Suprapubic skin (tissue), 4 donors: ENCODE measurements at places on chromosomes 5 and 9.

DNA sequence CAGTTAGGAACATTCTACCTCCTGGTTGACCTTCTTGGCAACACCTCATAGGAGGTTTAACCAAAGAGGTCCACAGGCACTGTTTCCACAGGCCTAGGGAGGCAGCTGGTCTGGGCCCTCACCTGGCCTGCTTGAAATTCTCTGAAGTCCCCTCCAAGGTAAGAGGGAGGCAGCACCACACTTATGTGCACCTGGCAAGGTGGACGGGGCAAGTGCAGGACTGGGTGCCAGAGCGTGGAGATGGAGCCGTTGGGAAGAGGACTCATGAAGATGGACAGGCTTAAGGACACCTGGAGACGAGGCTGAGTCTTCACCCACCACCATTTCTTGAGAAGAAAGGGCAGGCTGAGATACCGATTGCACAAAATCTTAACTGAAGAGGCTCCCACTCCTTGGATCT lies 6.6 kb upstream of the BARHL1 start:
- no peak for DNase-seq

- no peak for DNase-seq
Measured at GRCh38 chr9:29212397-29213387, 1639.4 kb upstream of the C9orf72 start.

GRCh38 chr5:159040181-159040580 lies 59.5 kb downstream of the EBF1 start:
- DNase-seq: no peak

DNA sequence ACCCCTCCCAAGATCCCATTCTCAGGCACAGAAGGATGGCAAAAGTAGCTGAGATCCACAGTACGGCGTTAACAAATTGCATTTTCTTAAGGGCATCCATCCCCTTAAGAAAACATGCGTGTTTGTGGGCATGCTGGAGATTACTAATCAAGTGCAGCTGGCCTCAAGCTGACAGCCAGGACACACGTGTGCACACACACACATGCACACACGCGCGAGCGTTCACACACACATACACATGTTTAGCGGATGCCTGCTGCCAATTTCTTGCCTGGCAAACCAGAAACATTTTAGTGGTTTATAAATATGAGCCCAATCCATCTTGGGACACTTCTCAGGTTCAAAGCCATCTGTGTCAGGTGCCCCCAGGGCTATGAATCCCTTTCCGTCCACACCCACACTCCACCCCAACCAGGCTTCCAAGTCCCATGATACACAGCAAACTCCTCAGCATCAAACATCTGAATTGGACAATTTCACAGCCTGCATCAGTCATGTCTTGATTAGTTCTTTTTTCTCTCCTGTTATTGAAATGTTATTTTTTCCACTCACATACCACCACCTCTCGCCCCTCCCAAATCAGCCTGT lies 23.5 kb upstream of the SMIM23 start:
- DNase-seq: no peak

DNA sequence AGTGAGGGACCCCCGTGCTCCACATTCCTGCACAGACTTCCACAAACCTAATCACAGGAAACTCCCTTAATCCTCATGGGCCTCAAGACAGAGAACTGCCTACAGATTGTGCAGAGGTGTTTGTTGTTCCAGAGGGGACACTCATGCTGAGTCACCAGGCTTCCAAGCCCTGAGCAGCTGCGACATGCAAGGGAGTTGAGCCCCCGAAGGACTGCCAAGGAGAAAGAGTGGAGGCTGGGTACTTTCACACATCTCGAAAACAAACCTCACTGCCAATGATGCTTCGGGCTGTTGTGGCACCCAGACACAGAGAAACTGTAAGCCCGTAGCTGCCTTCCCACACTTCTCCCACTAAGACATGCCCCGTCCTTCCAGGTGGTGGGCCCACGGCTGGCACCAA lies 480.8 kb downstream of the CDH12 start:
- DNase-seq: no peak

DNA sequence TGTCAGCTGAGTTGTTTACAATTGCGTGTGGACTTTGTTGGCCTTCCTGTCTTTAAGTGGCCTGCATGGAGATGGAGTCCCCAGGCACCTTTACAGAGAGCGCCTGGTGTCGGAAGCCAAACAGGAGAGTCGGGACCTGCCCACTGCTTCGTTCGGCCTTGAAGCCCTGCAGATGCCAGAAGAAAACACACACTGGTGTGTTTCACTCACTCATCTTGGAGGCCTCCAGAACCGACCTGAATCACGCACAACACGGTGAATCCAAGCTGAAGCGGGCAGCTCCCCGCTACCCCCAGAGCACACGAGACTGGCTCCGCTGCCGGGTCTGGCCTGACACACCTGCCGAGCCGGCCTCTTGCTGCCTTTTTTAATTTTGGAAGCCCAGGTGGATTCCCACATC lies 419.4 kb upstream of the IRX4 start:
- peak; percentile 52 for DNase-seq

- no peak for DNase-seq
Measured at GRCh38 chr5:32278406-32278805, 34.3 kb downstream of the MTMR12 start.

DNA sequence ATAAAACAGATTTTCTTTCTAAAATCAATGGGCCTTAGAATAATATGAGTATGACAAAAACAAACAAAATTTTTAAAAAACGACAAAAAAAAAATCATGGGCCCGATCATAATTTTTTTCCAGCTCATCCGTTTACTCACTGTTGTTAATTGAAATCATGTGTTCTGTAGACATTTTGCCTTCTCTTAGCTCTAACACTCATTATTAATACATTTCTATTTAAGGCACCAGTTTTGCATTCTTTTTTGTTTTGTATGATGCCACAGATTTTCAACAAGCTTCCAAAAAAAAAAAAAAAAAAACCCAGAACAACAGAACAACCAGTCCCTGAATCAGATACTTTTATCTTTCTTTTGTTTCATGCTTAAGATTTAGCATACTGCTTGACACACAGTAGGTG lies 86.4 kb downstream of the PRLR start:
- no peak for DNase-seq

GRCh38 chr5:179221196-179221876 lies 123.9 kb downstream of the ADAMTS2 start:
- DNase-seq: no peak

GRCh38 chr9:71854811-71855210 lies 56.2 kb downstream of the ABHD17B start:
- DNase-seq: no peak

GRCh38 chr9:129381481-129381957 lies 203.5 kb upstream of the IER5L start:
- DNase-seq: peak; percentile 49

DNA sequence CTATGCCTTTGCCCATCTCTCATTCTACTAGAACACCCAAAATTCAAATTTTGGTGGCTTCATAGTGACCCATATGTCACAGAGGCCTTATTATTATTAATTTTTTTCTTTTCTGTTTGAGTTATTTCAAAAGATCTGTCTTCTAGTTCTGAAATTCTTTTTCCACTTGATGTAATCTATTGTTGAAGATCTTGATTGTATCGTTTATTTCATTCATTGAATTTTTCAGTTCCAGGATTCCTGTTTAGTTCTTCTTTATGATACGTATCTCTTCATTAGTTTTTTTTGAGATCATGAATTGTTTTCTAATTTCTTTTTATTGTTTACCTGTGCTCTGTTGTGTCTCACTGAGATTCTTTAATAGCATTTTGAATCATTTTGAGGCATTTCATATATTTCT lies 24.6 kb upstream of the APBA1 start:
- no peak for DNase-seq

- no peak for DNase-seq
Measured at GRCh38 chr9:110638381-110638954, 30.1 kb upstream of the MUSK start.

DNA sequence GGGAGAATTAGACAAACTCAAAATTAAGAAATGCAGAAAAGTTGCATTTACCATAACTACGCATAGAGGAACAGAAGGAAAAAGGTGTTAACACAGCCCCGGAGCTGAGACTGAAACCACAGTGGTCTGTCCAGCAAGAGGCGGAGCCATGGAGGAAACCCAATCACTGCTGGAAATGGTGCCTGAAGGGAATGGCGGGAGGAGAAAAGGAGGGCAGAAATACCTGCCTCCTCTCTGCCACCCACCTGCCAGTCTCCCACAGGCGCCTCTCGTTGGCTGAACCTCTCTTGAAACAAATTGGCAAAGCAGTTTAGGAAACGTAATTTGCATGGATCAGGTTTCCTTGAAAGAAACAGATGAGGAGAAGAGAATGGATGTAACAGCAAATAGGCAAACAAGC lies 9.7 kb upstream of the PRKACG start:
- no peak for DNase-seq

DNA sequence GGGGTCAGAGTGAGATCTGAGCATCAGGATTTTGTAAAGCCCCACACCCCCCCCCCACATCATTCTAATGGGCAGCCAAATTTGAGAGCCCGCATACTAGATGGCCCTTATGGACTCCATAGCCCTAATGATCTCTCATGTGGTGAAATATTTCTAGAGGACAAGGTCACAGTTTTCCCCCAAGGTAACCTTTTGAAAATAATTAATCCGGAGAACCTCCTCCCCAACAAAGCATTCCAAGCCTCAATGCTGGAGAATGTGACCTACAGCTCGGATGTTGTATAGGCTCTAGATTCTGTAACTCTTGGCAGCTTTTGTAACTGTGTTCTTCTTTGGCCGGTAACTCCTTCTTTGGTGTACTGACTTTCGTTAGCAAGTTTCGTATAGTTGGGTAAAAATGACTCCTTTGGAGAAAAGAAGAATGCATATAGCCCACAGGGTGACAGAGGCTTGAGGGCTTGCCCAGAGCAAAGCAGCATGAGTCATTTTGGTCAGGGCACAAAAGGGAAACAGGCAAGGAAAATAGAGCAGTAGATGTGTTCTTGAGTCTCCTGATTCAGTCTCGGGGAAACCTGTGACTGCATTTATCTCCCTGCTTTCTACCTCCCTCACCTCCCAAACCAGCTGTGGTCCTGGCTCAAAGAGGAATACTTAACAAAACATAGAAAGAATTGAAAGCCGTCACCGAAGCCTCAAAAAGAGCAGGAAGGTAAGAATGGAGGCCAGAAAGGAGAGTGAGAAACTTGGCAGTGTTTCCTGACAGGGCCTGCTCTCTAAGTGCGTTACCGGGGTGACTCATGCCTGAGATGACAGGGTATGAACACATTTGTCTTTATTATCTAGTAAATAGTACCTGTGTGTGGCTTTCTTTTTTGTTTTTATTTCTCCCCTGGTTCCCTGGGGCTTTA lies 6.6 kb upstream of the XPA start:
- no peak for DNase-seq

DNA sequence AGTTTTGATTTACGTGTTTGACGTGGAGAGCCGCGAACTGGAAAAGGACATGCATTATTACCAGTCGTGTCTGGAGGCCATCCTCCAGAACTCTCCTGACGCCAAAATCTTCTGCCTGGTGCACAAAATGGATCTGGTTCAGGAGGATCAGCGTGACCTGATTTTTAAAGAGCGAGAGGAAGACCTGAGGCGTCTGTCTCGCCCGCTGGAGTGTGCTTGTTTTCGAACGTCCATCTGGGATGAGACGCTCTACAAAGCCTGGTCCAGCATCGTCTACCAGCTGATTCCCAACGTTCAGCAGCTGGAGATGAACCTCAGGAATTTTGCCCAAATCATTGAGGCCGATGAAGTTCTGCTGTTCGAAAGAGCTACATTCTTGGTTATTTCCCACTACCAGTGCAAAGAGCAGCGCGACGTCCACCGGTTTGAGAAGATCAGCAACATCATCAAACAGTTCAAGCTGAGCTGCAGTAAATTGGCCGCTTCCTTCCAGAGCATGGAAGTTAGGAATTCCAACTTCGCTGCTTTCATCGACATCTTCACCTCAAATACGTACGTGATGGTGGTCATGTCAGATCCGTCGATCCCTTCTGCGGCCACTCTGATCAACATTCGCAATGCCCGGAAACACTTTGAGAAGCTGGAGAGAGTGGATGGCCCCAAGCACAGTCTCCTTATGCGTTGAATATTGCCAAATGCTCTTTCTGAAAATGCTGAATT lies 850 bp downstream of the RRAGA start:
- no peak for DNase-seq

GRCh38 chr5:9302218-9302617 lies 243.7 kb downstream of the SEMA5A start:
- no peak for DNase-seq

GRCh38 chr5:52748590-52748989 lies 39.1 kb upstream of the ITGA1 start:
- DNase-seq: no peak

DNA sequence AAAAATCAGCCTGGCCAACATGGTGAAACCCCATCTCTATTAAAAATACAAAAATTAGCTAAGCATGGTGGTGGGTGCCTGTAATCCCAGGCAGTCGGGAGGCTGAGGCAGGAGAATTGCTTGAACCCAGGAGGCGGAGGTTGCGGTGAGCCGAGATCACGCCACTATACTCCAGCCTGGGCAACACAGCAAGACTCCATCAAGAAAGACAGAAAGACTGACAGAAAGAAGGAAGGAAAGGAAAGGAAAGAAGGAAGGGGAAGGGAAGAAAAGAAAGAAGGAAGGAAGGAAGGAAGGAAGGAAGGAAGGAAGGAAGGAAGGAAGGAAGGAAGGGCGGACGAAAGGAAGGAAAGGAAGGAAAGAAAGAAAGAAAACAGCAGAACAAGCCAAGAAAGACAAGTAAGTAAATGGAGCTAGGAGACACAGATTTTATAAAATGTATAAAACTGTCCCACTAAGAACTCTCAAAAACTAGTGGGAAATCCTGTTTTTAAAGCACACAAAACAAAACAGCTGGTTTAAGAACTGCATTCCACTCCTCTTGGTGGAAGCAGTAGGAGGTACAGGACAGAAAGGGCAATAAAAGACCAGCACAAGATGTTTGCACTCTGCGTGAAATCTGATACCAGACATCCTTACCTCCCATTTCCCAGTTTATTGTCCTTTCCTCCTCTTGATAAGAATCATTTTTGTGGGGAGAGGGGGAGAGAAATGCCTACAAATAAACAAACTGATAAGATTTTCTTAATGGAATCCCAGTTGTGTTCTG lies 46.7 kb downstream of the MYO10 start:
- no peak for DNase-seq

DNA sequence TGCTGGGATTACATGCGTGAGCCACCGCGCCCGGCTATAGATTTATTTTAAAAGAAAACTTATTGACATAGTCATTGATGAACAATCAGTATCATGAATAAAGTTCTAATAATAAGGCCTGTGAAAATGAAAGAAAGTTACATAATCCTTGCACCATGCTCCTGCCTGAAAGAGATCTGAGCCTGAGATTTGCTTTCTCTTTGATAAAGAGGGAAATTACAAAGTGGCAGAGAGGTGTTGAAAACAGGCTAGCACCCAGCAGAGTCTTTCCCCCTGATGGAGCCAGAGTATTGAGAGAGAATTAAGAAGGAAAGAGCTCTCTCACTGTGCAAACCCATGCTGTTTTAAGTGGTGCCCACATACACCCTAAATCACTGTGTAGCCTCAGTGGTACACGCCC lies 37.2 kb downstream of the SLC6A7 start:
- DNase-seq: no peak

DNA sequence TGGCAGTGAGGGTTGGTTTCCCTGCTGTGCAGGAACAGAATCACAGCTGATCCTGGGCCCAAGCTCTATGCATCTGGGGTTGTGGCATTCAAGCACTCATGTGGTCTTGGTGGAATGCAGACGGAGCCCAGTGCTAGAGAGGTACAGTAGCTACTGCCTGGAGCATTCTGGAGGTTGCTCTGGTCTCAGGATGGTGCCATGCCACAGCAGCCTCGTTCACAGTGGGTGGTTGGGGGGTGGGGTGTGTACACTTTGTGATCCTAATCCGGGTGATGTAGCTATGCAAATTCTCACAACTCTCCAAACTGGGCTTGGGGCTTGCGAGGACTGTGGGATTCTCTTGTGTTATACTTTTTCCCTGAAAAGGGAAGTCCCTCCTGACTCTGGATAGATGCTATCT lies 45.2 kb downstream of the FGD3 start:
- no peak for DNase-seq
